ENCODE measurements at places on chromosomes 4 and X. TPM values are rescaled to one million over a fixed set of nuclear protein-coding genes. Genes with fewer than 3 reads are reported as not detected.

Gene VGLL1
- not detected for total RNA-seq

Gene MAGEA2
- total RNA-seq, result 0.22 TPM

Gene STS
- total RNA-seq, result 3.6 TPM

Gene LRP2BP
- 0.20 TPM for total RNA-seq

Gene F8
- 3.4 TPM for total RNA-seq

Data from H9 (cell line).